ENCODE measurements at places on chromosomes 5 and 9.

DNA sequence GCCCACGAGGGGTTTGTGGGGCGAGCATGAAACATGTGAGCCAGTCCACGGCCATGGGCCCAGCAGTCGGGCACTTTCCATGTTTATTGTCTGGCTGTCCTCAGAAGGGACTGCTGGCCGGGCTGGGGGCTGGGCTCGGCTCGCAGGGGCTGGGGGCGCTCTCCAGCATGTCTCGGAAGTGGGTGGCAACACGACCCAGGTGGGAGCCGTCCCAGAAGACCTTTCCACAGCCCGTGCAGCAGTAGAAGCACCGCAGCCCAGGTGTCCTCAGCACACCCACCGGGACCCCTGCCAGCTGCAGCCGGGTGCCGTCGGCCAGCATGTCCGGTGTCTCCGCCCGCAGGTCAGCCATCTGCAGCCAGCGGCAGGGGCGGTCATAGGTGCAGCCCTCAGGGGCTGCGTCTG lies 4.8 kb upstream of the NRARP start:
- DNase-seq, result no peak

GRCh38 chr5:891117-891836 lies 1.3 kb downstream of the BRD9 start:
- DNase-seq, result no peak

- DNase-seq, result no peak
Measured at GRCh38 chr5:35826554-35826953, 30.1 kb upstream of the IL7R start.

GRCh38 chr9:29691758-29692407 lies 2118.6 kb upstream of the C9orf72 start:
- DNase-seq, result no peak

- DNase-seq, result no peak
Measured at GRCh38 chr9:127847178-127847510, 7.3 kb downstream of the ENG start.

- no peak for DNase-seq
Measured at GRCh38 chr5:142200387-142200786, 91.8 kb downstream of the NDFIP1 start.

DNA sequence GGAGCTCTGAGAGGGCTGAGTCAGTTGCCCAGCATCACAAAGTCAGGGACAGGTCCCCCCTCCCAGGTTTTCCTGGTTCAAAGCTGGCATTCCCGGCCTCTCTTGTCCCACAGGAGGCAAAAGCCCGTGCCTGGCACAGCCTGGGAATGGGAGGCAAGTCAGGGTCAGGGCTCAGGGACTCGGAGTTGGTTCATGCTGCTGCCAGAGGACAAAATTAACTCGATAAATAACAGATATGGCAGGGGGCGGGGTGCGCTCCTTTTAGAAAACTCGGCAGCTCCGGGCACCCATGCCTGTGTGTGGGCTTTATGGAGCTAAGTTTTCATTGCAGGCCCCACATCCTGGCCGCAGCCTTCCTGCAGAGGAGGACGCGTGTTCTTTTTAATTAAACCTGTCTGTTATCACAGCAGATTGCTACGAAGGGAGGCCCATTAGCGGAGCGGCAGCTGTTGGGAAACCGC lies 62.8 kb upstream of the LMX1B start:
- no peak for DNase-seq

DNA sequence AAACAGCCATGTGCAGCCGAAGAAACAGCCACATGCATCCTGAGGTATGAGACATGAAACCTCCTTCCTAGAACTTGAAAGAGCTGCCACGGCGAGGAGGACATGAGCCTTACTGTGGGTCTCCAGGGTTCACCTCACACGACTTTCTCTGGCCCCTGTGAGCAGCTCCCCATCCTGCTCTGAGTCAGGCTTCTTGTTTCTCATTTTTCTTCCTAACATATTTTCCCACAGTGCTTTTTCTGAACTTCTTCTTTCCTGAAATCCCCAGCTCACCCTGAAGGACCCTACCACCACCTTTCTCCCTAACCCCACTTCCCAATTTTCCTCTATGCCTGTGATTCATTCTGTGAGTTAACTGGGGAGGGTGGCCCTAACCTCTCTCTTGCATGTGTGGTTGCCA lies 33.7 kb upstream of the ADRB2 start:
- DNase-seq, result no peak

DNA sequence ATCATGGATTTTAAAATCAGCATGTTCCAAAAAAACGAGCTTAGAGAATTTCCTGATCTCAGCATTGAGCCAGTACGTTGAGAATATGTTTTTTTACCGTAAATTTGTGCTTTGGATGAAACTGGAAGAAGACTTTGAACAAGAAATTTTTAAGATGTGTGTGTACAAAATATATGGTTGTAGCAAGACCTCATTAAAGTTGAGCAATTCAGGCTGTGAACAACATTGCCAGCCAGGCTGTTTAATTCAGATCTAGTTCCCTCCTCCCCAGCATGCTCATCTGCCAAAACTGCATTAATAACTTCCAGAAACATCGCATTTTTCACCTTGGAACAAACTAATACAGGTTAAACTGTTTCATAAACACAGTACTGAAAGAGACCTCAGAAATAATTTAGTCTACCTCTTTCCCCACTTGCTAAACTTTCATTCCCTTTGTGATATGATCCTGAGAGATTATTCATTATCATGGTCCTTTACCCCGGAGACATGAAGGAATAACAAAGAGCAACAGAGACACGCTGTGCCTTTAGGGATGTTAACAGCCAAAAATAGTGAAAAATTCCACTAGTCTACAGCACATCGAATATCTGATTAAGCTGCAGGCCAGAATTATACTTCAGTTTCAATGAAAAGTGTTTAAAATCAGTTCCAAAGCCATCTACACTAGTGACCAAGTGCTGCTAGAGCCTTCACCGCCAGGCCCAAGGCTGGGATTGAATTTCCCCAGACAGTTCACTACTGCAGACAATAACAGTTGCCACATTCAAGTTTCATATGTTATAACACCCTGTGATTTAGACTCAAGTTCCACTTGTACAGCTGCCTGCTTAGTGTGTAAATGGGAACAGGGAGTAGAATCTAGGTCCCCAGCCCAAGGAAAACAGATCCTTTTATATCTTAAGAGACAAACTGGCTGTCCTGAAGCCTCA lies 89.6 kb downstream of the EFNA5 start:
- DNase-seq, result no peak

GRCh38 chr5:130025511-130025910 lies 121.2 kb downstream of the CHSY3 start:
- no peak for DNase-seq

- no peak for DNase-seq
Measured at GRCh38 chr5:168553377-168554130, 24.4 kb downstream of the FBLL1 start.

- no peak for DNase-seq
Measured at GRCh38 chr9:28774433-28775235, 1201.4 kb upstream of the C9orf72 start.

DNA sequence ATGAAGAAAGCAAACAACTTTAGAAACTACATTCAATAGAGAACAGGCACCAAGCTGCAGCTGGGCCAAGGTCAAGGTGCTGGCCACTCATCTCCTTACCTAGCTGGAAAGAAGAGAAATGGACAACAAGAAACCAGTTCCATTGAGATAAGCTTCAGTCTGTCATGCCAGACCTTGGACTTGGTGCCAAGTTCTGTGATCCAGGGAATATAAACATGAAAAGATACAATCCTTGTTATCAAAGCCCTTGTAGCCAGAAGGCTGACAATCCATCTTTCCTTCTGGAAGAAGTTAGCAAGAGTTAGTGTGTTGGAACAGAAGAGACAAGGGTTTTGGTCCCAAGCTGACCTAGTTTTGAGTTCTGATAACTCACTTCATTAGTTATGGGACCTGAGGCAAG lies 227.5 kb downstream of the ACTL7B start:
- no peak for DNase-seq

- no peak for DNase-seq
Measured at GRCh38 chr9:110258690-110259091, 2.4 kb upstream of the TXN start.

GRCh38 chr9:136626740-136627642 lies 35.7 kb upstream of the EGFL7 start:
- DNase-seq, result no peak

DNA sequence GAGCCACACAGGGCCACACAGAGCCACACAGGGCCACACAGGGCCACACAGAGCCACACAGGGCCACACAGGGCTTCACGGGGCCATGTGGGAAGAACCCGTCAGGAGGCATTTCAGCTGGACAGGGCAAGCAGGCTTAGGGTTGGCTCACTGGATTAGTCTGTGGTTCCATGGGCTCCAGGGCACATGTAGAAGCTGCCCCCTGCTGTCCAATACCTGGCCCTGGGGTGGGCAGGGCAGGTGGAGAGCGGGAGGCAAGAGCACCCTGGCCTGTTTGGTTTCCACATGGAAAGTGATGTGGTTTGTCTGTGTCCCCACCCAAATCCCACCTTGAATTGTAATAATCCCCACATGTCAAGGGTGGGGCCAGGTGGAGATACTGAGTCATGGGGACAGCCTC lies 16.4 kb upstream of the LPCAT1 start:
- DNase-seq, result no peak

GRCh38 chr9:16726029-16726428 lies 144.4 kb downstream of the BNC2 start:
- DNase-seq, result no peak

- DNase-seq, result no peak
Measured at GRCh38 chr9:100428871-100429654, 2.1 kb downstream of the MSANTD3 start.

DNA sequence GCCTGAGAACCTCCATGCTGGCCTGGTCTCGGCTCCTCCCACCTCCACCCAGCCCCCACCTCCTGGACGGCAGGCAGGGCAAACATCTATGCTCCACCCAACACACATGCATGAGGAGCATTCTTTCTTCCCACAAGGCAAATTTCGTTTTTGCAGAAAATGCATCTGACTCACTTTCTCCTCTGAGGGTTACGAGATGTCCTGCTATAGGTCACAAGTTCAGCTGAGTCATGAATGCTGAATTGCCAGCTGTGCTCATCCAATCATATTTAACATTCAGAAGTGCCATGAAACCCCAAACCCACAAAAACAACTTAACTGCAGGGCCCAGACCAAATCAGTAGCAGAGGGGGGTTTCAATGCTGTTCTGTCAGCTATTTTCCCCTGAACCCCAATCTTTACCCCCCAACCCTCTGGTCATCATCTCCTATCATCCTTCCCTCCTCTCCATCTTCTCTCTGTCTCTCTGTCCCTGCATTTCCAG lies 39.0 kb upstream of the OSMR start:
- DNase-seq, result no peak

DNA sequence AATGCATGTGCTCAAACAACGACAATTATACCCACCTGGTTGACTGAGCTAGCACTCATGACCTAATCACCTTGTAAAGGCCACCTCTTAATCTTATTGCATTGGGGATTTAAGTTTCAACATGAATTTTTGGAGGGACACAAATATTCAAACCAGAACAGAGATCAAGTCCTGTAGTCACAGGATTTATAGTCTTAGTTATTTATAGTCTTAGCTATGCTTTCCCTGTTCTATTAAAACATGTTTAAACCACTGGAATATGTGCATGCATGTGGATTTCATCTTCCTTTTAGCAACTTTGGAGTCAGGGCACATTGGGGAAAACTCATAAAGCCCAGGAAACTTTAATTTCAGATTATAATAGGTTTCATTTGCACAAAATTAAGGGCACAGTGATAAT lies 26.7 kb downstream of the ANKDD1B start:
- no peak for DNase-seq
